ENCODE measurements at places on chromosomes 11 and 22.

- peak; percentile 17 for DNase-seq
These were observed 16.1 kb downstream of the DGCR2 start for GRCh38 chr22:19105867-19106802.

DNA sequence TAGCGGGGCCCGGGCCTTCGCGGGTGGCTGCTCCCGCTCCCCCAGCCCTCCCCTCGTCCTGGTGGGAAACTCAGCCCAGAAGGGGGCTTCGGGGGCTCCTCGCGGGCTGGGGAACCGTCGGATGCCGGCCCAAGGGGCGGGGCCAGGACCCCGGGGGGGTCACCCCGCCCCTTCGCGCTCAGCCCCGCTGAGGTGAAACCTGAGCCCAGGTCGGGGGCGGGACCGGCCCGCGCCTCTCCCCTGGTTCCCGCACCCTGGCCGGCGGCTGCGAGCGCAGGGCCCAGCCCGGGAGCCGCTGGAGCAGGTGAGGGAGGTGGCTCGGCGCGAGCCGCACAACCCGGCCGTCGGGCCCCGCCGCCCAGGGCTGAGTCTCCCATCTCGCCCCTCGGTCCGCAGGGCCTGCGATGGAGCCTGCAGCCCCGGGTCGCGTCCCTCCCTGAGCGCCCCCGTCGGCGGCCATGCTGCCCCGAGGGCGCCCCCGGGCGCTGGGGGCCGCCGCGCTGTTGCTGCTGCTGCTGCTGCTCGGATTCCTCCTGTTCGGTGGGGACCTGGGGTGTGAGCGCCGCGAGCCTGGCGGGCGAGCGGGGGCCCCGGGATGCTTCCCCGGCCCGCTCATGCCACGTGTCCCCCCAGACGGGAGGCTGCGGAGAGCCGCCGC, at the start of gene LARGE2:
Gene LARGE2 (plus strand): TSS at position 232 of the 658 bp plus-strand sequence. CDS start 227 bp downstream, at position 459.
- DNase-seq = no peak

DNA sequence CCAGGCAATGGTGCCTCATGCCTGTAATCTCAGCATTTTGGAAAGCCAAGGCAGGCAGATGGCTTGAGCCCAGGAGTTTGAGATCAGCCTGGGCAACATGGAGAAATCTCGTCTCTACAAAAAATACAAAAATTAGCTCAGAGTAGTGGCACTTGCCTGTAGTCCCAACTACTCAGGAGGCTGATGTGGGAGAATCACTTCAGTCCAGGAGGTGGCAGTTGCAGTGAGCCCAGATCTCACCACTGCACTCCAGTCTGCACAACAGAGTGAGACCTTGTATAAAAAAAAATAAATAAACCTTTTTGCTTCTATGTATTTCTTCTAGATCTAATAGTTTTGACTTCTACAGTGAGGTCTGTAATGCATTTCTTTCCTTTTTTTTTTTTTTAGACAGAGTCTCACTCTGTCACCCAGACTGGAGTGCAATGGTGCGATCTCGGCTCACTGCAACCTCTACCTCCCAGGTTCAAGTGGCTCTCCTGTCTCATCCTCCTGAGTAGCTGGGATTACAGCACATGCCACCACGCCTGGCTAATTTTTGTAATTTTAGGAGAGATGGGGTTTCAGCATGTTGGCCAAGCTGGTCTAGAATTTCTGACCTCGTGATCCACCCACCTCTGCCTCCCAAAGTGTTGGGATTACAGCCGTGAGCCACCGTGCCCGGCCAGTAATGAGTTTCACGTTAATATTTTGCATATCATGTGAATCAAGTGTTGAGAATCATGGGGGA, 18.1 kb upstream of the RDX start:
- no peak for DNase-seq

- no peak for DNase-seq
These were observed 103.0 kb upstream of the CD44 start for GRCh38 chr11:35035894-35036408.

DNA sequence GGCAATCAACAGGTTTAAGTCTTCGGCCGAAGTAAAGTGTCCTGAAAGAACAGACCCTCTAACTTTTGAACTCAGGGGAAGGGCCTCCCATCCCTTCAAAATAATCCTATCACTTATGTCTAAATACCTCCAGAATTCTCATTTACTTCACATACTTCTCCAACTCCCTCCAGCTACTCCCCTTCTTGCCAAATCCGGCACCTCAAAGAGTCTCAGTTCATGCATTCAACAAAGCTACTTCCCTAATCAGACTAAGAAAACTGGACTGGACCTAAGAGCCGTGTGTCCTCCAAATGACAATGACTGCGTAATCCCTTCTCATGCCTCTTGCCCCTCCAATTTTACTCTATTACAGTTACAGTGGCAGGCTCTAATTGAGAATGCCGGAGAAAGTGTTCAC, 1.3 kb downstream of the DDB1 start:
- no peak for DNase-seq

DNA sequence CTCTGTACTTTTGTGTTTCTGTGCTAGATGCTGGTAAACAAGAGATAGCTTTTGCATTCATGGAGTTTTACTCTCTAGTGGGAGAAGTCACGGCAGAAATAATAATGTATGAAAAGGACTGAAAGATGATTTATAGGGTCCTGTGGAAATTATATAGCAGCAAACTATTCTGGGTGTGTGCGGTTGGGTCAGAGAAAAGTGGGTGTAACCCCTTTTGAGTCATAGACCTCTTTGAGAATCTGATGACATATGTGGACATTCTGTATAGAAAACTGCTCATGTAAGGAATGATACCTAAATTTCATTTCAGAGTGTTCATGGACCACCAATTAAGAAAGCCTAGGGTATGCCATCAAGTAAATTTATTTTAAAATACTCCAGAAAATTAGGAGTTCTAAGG, 54.4 kb downstream of the TMEM135 start:
- no peak for DNase-seq

DNA sequence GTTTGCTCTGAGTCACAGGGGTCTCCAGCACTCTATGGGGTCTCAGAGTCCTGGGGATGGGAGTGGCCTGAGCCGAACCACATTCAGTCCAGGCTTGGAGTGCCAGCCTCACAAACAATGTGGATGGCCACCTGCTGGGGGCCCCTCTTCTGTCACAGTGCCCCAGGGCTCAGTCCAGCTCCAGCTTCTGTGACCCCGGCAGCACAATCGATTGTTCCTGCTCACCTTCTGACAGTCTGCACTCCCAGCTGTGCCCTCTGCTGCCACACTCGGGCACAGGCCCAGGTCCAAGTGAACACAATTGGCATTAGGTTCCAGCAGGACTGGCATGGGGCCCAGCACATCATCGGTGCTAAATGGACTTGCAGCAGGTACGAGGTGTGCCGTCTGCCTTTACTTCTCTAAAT, 84.8 kb downstream of the TP53I11 start:
- DNase-seq = no peak

DNA sequence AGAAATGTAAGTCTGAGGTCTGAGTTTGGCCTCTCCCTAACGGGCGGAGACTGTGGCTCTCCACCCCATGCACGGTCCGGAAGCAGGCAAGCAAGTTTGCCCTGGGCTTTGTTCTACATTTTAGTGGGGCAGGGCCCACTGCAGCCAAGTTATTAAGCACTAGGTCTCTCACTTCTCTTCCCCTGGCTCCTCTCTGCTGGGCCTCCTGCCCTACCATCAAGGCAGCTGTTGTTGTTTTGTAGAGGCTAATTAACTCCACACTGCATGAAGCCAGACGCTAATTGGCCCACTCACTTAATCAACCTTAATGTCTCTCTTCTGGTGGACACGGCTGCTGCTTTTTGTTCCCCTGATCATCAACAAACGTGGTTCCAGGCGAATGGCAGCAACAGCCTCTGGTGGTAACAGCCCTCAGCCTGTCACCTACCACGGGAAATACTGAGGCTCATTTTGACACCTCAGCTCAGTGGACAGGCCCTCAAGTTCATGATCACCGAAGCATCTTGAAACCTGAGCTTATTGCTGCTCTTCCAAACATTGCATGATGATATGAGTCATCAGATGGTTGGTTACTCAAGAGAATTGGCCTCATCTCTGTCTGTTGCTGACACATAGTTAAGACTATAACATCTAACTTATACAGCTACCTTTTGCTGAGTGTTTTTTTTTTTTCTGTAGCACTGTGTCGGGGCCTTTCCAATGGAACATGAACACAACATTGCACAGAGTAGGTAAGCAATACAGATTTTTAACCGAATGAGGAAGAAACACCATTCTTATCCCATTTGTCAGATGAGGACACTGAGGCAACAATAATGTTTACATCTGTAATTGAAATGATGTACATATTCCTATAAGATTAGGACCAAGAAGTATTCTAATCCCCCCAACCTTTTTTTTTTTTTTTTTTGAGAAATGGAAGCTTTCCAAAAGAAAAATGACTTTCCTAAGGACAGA, 20.8 kb upstream of the LMO2 start:
- DNase-seq = no peak

DNA sequence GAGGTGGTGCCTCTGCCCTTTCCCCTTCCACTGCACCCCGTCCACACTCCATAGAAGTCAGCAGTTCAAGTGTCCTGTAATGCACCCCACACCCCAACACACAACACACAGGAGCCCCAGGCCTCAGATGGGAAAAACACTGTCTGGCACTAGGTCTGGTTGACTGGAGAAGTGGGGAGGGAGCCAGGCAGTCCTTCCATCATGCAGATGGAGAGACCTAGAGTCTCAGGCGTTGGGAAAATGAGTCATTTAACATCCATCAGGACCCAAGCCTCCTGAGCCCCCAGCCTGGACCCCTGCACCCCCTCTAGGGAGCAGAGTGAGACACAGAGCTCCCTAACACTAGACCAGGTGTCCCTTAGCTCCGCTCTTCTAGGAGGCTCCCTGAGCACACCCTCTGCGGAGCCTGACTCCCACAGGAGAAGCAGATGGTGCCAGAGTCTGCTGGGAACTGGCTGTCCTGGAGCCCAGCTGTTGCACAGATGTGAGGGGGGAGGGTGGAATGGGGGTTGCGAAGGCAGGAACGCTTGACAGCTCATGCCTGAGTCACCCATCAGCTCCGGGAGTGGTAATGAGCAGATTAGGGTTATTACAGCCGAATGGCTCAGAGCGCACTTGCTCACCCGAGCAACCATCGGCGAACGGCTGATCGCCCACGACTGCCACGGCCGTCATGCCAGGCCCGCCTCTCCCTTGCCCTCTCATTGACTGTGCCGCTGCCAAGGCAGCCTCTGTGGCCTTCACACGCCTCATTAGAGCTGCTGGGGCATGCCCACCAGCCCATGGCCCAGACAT, 22.1 kb upstream of the SYT7 start:
- no peak for DNase-seq

- DNase-seq = no peak
These were observed 68.0 kb downstream of the USP47 start for GRCh38 chr11:11909727-11910126.

- DNase-seq = peak; percentile 87
These were observed 2.2 kb downstream of the SLC25A22 start for GRCh38 chr11:795634-796564.

DNA sequence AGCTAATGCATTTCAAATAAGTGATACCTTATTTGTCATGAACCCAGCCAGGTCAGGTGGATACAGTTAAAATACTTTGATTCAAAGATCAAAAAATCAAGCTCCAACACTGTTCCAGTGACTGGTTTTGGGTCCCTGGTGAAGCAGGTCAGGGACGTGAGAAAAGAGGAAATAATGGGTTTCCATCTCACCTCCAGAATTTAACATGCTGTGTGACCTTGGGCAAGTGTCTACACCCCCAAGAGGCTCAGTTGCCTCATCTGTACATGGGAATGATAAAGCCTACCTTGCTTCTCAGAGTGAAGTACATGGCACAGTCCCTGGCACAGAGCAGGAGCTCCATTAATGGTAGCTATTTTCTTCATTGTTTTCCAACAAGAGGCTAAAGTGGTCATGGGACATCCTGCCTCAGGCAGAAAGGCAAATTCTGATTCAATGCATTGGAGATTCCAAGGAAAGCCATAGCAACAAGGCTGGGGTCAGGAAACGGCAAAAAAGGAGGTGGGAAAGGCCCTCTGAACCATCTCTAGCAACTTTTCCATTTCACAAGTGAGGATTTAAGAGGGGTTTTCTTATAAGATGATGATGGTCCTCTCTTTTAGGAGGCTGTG, 108.5 kb downstream of the CSNK2A3 start:
- no peak for DNase-seq

GRCh38 chr11:79342686-79343085, 98.1 kb downstream of the TENM4 start:
- no peak for DNase-seq

GRCh38 chr11:47123094-47123493, 53.6 kb downstream of the ARFGAP2 start:
- no peak for DNase-seq

GRCh38 chr11:126791991-126792390, 208.6 kb downstream of the KIRREL3 start:
- no peak for DNase-seq

DNA sequence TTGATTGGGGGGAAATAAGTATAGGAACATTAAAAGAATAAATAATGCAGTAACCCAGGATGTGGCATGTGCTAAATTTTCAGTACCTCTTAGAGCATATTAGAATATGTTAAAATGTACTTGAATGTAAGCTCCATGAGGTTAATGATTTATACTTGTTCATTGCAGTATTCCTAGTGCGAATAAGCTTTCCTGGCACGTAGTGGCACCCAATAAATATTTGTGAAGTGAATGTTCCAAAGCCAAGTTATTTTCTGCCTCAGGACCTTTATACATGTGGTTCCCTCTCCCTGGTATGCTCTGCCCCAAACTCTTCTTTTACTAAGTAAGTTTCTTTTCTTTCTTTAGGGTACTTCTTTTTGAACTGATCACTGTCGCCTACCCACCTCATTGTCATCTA, 118.8 kb downstream of the DBX1 start:
- DNase-seq = no peak

GRCh38 chr11:61645179-61645868, 34.9 kb upstream of the DAGLA start:
- DNase-seq = no peak

- peak; percentile 43 for DNase-seq
These were observed 37.6 kb downstream of the ZNF195 start for GRCh38 chr11:3341298-3341697.

DNA sequence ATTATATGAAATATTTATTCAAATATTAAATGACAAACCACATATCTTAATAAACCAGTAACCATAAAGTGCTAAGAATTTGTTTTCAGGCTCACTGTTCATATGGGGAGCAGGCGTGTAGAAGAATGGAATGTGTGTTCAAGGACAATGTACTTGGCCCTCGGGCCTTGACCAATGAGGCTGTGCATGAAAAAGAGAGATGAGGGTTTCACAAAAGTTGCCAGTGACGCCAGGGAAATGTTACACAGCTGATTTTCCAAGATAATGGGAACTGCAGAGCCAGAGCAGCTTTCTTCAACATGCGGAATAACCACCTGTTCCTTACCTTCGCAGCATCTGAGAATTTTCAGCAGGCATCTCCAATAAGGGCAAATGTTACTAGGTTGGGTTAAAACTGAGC, 4.2 kb downstream of the SF1 start:
- DNase-seq = no peak

- no peak for DNase-seq
These were observed 162.9 kb upstream of the B3GAT1 start for GRCh38 chr11:134574947-134575346.

GRCh38 chr22:49014227-49015201, 813.2 kb downstream of the BRD1 start:
- no peak for DNase-seq

- DNase-seq = no peak
These were observed 59.4 kb downstream of the DDI1 start for GRCh38 chr11:104095791-104096190.

GRCh38 chr11:66886671-66887221, 29.9 kb downstream of the LRFN4 start:
- DNase-seq = no peak

- DNase-seq = peak; percentile 50
These were observed 35.9 kb downstream of the MYO18B start for GRCh38 chr22:25777870-25778269.

Data from activated CD4-positive, alpha-beta T cell treated with anti-CD3 and anti-CD28 coated beads, Interleukin-2, Interleukin-4, amounts not matched to agents 100 ng/mL and 50 ng/mL, durations not matched to agents 16 hours and 8 hours (primary cell).